CD4-positive, alpha-beta T cell (primary cell): ENCODE measurements at places on chromosomes 7 and 10. TPM values are rescaled to one million over a fixed set of nuclear protein-coding genes. Genes with fewer than 3 reads are reported as not detected.

DNA sequence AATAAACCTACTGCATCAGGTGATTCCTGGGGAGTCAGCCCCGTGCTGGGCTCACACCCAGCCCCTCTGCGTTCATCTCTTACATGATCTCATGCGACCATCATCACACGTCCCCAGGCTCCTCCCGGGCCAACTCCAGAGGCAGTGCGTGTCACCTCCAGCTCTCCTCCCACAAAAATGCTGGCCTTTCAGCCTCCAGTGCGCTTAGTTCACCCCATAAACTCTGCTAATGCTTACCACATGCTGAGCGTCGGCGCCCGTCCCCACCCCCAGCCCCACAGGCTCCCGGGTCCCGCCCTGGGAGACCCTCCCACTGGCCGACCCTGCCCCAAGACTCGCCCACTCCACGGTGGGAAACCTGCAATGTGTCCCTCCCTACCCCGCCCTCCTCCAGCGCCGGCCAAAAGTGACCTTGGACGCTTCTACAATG lies 816 bp upstream of the SDK1 start:
- DNase-seq: no peak

- DNase-seq: no peak
Observed at GRCh38 chr7:70607759-70608158, 524.2 kb upstream of the GALNT17 start.

DNA sequence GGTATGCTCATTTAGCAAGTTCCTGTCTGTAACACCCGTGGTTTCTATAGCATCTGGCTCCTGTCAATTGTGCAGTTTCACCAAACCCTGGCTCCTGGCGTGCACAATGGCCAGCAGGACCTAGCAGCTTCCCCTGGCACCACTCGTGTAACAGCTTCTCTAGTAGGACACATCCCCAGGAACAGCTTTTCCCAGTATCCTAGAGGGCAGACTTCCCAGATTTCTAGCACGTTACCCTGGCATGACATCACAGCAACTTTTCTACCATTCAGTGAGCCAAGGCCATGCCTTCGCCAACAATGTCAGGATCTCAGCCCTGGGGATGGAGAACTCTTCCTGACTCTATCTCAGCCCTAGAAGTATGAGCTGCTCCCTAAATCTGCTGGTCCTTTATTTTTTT lies 6.5 kb downstream of the YME1L1 start:
- DNase-seq: no peak

- DNase-seq: no peak
Observed at GRCh38 chr10:110747609-110748464, 103.7 kb downstream of the RBM20 start.

DNA sequence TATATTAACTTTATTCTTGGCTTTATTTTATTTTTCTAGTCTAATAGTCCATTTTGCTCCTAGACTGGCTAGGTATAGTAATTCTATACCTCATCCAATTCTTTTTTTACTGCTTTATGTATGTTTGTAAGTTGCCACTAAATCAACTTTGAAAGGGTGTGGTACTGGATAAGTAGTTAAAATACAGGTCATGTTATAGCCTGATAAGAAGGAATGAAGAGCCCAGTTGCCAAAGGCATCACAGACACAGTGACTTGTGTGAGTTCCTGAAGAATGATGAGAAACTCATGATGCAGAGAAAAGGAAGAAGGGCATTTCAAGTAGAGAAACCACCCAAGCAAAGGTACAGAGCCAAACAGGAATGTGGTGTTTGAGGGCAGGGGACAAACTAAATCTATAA lies 27.3 kb downstream of the NAPEPLD start:
- DNase-seq: no peak

DNA sequence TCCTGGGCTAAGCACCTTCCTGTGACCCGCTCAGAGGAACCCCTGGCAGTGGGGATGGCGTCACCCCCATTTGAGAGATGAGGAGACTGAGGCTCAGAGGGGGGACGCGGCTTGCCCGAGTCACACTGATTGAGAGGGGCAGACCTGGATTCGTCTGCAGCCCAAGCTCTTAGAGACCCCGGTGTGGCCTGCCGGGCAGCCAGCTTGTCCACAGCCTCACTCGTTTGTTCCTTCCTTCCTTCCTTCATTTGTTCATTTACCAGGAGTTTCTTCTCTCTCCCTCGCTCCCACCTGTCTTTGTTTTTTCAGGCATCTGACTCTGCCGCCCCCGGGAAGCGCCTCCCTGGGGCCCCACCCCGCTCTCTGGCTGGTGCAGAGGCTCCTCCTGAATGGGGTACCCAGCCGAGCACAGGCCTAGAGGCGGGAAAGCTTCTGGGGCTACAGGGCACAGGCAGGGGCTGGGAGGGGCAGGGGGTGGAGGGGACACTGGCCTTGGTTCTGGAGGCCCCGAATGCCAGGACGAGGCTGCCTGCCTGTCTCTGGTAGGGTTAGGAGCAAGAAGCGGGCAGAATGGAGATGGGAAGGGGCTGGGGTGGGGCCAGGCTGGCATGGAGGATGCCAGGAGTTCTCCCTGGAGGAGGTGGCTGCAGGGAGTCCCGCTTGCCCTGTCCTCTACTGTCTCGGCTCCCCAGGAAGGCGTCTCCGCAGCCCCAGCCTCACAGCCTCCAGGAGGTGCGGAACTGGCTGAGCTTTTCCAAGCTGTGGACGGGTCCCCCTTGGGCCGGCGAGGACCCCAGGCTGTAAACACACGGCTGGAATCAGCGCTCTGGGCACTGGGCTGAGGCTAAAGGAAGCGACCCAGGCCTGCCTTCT lies 91.6 kb downstream of the UNCX start:
- DNase-seq: no peak

GRCh38 chr7:22016507-22016906 lies 70.8 kb upstream of the CDCA7L start:
- no peak for DNase-seq

Gene CHAT
- total RNA-seq: not detected

Gene CHCHD1
- 6.8 TPM for total RNA-seq

Gene IFIT1B
- 0.11 TPM for total RNA-seq

Gene SPDYE8
- not detected for total RNA-seq

Gene CALML5
- not detected for total RNA-seq

Gene PAPOLB
- total RNA-seq: not detected

Gene ZP3
- 7.0 TPM for total RNA-seq
